ENCODE measurements at places on chromosomes 13 and 19.

- DNase-seq, result no peak
These were observed 66.9 kb downstream of the MICU2 start for GRCh38 chr13:21537105-21537504.

GRCh38 chr19:33110137-33110910, 21.6 kb upstream of the WDR88 start:
- no peak for DNase-seq

DNA sequence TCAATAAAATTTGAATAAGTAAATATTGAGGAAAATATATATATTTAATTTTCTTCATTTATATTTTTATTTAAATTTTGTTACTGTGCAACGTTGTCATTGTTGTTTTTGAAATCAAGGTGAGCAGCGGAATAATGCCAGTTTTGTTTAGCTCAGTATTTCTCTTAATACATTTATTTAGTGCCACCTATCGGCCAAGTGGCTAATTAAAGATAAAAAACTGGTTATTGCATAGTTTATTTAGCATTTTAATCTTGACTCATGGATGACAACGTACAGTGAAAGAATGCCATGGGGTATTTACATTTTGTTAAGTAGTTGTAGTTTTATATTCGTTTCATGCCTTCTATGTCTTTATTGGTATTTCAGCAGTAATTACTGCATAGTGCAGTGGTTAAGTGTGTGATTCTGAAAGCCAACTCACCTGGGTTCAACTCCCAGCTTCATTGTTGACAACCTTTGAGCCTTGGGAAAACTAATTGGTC, 265.9 kb downstream of the MYO16 start:
- no peak for DNase-seq

DNA sequence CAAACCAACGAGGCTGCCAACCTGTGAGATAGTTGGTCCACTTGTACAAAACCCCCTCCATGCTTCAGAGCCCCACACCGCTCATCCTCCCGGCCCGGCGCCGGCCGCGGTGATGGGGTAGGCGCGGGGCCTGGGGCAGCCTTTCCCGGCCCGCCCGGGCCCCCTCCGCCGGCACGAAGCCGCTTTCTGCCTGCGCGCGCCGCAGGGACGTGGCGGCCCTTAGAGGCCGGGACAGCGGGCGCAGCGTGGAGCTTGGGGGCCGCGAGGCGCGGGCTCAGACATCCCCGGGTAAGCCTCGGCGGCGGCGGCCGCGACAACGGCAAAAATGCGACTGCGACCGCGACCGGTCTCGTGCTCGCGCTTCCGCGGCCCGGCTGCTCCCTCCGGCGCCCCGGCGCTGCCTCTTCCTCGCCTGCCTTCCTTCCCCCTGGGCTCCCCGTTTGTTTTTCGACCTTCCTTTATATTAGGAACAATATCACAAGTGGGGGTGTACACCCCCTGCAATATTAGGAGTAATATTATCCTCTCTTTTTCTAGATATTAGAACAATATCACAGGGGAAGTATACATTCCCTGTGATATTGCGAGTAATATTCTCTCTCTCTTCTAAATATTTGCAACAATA, 53.9 kb upstream of the CEACAM21 start:
- no peak for DNase-seq

DNA sequence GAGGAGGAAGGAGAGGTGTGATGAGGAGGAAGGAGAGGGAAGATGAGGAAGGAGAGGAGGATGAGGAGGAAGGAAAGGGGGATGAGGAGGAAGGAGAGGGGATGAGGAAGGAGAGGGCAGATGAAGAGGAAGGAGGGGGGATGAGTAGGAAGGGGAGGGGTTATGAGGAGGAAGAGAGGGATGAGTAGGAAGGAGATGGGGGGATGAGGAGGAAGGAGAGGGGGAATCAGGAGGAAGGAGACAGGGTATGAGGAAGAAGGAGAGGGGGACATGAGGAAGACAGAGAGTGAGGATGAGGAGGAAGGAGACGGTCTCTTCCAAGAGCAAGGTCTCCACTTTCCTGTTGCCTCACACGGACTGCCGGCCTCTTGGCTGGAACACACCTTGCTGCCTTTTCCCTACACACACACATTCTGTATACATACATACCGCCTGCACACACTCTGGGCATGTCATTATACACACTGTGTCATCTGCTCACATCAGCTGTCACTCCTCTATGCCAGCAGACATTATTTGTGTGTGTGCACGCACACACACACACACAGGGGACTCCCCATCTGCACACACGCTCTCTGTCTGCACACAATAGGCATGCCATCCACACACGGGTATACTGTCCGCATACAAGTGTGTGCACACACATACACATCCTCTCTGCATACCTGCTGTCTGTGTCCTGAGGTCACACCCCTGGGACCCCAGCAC, 11.1 kb upstream of the VSTM2B start:
- DNase-seq, result no peak

- DNase-seq, result no peak
These were observed 530.7 kb upstream of the SLITRK1 start for GRCh38 chr13:84413016-84413415.

DNA sequence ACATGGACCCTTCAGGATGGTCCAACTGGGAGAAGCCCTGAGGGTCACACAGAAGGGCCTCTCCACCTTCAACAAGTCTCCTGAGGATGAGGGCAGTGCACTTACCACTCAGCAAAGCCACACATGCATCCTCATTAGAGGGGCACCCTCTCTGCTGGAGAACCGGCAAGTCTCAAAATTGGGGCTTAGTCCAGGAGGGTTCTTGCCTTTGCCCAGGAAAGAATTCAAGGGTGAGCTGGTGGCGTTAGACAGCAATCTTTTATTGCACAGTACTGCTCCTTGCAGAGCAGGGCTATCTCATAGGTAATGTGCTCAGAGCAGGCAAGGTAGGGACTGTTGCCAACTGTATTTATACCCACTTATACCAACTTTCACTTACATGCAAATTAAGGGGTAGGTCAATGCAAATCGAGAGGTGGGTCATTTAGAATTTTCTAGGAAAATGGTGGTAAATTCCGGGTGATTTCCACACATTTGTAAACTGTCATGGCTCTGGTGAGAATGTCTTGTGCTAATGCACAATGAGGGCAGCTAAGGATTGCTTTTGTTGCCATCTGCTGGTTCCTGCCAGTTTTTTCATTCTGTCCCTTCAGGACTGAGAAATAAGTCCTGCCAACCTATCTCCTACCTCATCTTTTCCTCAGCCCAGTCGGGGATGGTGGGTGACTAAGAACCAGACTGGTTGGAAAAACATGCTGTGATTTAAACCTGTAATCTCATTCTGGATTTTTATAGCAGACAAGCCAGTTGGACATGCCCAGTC, 27.8 kb upstream of the IGSF23 start:
- peak; percentile 25 for DNase-seq

DNA sequence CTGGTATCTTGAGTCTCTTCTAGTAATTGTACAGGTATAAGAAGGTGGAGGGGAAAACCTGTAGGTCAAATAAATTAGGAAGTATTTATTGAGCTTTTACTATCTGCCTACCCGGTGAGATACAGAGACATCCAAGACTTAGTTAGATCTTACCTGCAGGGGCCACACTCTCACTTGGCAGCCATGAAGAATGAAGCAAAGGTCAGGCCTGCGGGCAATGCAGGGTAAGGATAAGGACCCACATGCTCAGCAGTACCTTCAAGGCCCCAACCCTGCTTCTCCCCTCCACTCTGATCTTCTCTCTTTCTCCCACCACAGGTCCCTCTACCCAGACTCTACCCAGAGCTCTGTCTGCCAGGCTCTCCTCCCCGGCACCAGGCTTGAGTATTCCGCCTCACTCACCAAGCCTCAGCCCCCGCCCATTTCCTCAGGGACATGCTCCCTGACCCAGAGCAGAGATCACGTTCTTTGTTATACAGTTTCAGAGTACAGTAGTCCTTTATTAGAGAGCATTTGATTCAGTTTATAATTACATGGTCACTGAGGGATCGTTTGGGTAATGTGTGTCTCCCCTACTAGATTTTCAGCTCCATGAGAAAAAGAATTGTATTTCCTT, 18.9 kb upstream of the CLDN10 start:
- DNase-seq, result no peak

- peak; percentile 57 for DNase-seq
These were observed 21.4 kb upstream of the ZNF181 start for GRCh38 chr19:34712395-34713261.

DNA sequence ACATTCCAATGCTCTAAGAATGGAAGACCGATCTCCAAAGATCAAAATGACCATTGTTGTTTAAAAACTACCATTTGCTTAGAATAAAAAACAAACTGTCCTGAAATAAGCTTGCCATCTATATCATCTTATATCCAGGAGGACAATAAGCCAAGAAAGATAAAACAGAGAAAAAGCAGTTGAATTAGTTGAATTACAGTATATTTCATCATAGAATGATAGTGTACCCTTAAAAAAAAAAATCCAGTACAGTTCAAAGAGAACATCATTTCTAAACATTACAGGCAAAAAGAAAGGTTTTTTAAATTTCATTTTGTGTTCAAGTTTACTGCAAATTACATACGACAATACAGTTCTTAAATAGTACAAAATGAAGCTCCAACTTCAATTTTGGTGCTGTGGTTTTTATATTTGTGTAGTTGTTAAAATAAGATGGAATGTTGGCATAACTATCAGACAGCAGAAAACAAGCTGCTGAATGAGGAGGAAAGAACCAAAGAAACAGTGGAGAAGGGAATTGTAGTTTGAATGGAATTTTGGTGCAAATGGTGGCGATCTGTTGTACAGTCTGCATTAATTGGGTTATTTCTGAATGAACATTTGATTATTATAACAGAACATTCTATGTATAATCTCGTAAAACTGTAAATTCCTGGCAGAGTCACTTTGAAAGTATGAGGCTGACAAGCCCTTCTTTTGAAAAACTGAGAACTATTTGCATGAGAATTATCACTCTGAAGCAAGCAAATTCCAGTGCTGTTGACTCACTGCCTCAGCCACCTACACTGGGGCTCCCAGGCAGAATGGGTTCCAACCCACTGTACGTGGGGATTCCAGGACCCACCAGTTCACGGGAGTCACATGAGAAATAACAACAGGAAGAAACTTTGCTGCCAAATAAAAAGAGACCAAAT, 37.7 kb downstream of the LHFPL6 start:
- peak; percentile 23 for DNase-seq

DNA sequence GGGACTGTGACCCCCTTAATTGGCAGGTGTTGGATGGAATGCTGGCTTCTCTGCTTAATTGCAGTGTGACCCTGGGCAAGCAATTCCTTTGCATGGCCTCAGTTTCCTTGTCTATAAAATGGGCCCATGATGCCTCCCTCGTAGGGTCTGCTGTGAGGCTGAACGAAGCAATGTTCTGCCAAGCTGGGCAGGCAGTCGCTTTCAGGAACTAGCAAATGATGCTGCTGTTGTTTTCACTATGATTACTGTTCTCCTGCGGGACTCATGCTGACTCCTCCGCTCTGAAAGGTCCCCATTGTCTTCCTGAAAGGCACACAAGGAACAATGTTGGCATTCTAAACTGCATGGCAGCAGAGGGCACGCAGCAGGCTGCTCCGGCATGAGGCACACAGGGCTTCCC, 6.8 kb downstream of the BICRA start:
- DNase-seq, result no peak

DNA sequence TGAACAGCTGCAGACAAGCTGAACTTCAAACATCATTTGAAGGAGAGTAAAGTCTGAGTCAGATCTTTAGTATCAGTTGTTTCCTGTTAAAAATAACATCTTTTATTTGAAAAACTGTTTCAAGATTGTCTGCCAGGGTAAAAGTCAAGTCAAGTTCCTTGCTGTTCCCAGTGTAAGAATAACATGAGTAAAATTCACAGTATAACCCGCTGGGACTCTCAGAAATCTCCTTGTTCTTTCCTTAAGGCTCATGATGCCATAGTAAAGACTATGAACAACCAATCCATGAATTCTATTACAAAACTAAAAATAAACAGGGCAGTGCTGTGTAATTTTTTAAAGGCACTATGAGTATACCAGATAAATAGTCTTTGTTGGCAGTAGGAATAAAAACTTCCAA, 112.9 kb downstream of the IRS2 start:
- no peak for DNase-seq

Data from inflammatory macrophage treated with lipopolysaccharide for 1 hour (primary cell).